GM06990 (cell line): ENCODE measurements at places on chromosomes 4 and X.

DNA sequence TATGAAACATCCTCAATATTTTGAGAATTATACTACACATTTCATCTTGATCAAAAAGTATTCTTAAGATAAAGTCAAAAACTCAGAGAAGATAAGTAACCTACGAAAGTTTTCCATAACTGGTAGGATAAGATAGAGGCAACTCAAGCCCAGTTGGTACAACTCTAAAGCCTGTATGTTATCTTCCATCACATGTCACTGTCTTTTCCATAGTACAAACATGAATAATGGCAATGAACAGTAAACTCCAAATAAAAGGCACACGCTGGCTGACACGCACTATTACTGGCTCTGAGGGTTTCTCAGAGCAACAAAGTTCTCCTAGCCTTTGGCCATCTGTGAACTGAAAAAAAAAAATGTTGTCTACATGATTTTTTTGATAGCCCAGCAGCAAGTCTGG lies 27.2 kb downstream of the LIN54 start:
- no peak for DNase-seq

GRCh38 chr4:37381040-37381668 lies 136.6 kb downstream of the NWD2 start:
- no peak for DNase-seq

DNA sequence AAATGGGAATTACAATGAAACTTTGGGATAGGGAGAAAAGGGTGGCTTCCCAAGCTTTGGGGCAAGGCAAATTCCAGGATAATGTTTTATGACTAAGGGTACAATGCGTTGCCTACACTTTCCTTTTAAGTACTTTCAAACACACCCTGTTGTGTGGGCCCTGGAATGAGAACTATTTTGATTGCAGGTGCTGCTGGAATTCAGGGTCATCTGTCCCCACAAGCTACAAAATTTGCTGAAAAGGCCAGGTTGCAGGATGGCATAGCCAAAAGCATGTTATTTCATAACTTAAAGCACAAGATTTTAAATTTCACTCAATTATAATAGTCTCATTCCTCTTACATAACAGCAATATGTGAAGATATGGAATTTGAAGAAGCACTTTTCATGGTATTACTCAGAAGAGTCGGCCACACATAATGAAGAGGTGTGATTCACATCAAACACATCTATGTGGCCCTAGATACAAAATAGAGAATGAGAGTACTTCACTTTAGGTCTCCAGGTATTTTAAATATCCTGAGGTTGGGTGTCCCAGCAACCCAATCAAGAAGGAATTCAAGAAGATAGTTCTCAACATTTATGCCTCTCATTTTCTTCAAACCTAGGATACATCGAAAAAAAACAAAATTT lies 89.3 kb downstream of the APBB2 start:
- DNase-seq = no peak

- DNase-seq = no peak
Measured at GRCh38 chr4:76969495-76969894, 19.9 kb downstream of the SEPTIN11 start.

DNA sequence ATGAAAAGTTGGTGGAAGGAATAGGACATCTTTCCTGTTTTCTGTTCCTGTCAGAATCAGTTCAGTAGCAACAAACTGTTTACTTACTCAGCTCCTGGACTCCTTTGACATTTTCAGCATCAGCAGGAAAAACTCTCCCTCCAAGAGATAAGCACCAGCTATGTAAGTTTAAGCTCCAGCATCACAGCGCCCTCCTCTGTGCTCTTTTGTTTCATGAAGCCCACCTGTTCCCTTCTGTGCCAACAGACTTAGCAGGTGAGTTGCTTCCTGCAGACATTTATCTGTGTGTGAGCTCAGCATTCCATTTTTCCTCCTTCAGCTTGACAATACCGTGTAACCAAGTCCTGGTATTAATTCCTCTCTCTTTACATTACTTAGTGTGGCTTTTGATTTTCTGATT lies 644.1 kb upstream of the AGA start:
- no peak for DNase-seq
